Hematopoietic multipotent progenitor cell treated with erythropoietin and hydrocortisone succinate and interleukin-3 and kit ligand, for 4 days (in vitro differentiated cells): ENCODE measurements at places on chromosomes 5 and 9.

- DNase-seq = no peak
Observed at GRCh38 chr9:135662758-135663450, at the start of gene LCN9. Gene LCN9 (plus strand): TSS chr9:135663309. CDS start chr9:135663322, 13 bp downstream.

GRCh38 chr9:90034071-90034470, 429.3 kb downstream of the GADD45G start:
- no peak for DNase-seq

GRCh38 chr9:132923346-132923902, 21.0 kb downstream of the TSC1 start:
- DNase-seq = no peak

DNA sequence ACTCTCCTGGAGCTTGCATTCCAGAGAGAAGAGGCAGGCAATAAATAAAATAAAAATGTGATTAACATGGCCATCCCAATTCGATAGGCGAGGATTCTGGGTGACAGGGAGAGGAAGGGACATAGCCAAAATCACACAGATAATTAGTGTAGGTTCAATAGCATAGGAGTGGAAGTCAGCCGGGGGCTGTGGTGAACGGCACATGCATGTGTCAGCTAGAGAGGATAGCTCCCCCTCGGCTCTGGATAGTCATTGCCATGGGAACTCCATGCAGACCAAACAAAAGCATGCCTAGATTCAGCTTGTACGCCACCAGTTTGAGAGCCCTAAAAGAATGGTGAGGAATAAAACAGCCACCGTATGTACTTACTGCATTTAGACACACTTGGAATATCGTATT, 223.5 kb downstream of the GRIA1 start:
- DNase-seq = no peak

- DNase-seq = no peak
Observed at GRCh38 chr9:89095761-89096528, 82.7 kb downstream of the SHC3 start.
